Naive thymus-derived CD8-positive, alpha-beta T cell (primary cell): ENCODE measurements at places on chromosomes 7 and 10. TPM values are rescaled to one million over a fixed set of nuclear protein-coding genes. Genes with fewer than 3 reads are reported as not detected.

The ELMO1 gene
- 94.4 TPM for total RNA-seq

- DNase-seq: no peak
Observed at GRCh38 chr7:33379891-33380525, 250.6 kb downstream of the BBS9 start.

DNA sequence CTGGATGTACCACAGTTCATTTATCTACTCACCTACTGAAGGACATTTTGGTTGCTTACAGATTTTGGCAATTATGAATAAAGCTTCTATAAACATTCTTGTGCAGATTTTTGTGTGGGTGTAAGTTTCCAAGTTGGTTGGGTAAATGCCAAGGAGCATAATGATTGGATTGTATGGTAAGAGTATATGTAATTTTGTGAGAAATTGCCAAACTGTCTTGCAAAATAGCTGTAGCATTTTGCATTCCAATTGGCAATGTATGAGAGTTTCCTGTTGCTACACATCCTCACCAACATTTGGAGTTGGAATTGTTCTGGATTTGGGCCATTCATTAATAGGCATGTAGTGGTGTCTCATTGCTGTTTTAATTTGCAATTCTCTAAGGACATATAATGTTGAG lies 33.9 kb upstream of the HYAL4 start:
- DNase-seq: no peak

DNA sequence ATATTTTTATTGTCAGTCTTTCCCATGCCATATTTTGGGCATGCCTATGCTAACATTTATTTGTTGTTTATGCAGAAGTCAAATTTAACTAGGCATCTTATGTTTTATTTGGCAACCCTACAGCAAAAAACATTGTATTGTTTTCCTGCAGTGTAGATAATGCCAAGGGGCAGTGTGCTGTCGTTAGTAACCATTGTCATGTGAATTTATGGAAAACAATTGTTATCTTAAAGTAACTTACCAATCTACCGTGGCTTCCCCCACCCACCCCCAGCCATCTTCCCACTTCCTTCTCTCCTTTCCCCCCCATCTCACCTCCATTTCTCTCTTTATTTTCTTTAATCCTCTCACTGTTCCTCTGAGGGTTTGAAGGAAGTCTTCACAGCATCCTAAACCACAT lies 370.5 kb downstream of the ACTR3B start:
- DNase-seq: no peak

- DNase-seq: no peak
Observed at GRCh38 chr7:126778101-126778500, 474.6 kb downstream of the GRM8 start.

GRCh38 chr7:45957721-45958120 lies 36.6 kb upstream of the IGFBP3 start:
- DNase-seq: no peak

The BAMBI gene
- 0.19 TPM for total RNA-seq

DNA sequence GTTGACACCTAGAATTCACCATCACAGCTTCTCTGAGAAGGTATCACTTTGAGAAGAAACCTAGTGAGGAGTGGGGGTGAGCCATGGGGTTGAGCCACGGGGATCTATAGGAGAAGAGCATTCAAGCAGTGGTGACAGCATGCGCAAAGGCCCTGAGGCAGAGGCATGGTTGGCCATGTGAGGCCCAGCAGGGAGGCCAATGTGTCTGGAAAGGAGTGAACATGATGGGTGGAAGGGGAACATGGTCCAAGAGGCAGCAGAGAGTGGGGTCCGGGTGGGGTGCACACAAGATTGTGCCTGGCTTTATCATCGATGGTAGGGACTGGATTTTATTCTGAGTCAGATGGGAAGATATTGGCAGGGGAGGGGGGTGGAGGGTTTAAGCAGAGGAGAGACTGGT lies 36.0 kb upstream of the LEP start:
- no peak for DNase-seq

The BEND7 gene
- total RNA-seq: not detected

The CDNF gene
- total RNA-seq: 6.2 TPM

- no peak for DNase-seq
Observed at GRCh38 chr10:65126288-65126687, 1605.1 kb downstream of the REEP3 start.

DNA sequence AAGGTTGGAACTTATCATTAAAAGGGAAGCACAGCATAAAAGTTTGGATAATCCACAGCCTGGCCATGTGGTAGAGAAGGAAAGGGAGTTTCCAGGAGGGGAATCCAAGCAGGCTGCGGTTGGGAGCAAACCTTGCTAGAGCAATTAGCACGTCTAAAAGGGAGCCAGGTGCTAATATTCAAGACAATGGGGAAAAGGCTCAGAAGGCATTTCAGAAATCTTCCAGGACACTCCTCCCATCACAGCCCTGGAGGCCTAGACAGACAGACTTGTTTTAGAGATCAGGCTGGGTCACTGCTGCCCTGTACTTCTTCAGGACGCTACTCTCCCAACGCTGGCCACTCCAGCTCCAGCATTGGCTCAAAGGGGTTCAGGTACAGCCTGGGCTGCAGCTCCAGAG lies 96.2 kb upstream of the KAT6B start:
- DNase-seq: no peak

DNA sequence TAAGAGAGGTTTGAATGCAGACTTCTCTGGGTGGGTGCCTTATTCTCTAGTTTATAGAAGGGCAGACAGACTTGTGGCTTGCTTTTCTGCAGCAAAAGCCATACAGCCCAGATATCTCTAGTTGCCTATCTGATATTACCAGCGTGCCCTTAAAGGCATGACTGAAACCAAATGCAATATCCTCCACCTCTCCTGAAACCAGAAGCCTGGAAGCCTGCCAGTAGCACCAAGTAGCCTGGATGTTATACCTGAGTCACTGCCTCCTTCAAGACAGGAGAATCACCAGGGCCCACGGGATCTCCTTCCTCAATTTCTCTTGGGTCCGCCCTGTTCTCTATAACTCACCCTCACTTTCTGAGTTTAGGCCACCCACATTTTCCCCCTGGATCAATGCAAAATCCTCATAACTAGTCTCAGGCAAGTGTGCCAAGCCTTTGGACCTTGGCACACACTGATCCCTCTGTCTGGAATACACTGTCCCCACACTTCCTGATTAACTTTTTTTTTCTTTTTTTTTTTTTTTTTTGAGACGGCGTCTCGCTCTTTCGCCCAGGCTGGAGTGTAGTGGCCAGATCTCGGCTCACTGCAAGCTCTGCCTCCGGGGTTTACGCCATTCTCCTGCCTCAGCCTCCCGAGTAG lies 638.4 kb downstream of the GALNT17 start:
- no peak for DNase-seq

The PAPOLB gene
- not detected for total RNA-seq

The RARRES2 gene
- total RNA-seq: 0.29 TPM

The NKX1-2 gene
- total RNA-seq: not detected

- DNase-seq: no peak
Observed at GRCh38 chr10:117983961-117984360, 62.8 kb downstream of the RAB11FIP2 start.

The NUTM2D gene
- total RNA-seq: 5.8 TPM

GRCh38 chr10:64528294-64529002 lies 1007.2 kb downstream of the REEP3 start:
- no peak for DNase-seq

The LIPN gene
- total RNA-seq: not detected

- no peak for DNase-seq
Observed at GRCh38 chr10:129097776-129098330, 369.2 kb upstream of the MGMT start.

DNA sequence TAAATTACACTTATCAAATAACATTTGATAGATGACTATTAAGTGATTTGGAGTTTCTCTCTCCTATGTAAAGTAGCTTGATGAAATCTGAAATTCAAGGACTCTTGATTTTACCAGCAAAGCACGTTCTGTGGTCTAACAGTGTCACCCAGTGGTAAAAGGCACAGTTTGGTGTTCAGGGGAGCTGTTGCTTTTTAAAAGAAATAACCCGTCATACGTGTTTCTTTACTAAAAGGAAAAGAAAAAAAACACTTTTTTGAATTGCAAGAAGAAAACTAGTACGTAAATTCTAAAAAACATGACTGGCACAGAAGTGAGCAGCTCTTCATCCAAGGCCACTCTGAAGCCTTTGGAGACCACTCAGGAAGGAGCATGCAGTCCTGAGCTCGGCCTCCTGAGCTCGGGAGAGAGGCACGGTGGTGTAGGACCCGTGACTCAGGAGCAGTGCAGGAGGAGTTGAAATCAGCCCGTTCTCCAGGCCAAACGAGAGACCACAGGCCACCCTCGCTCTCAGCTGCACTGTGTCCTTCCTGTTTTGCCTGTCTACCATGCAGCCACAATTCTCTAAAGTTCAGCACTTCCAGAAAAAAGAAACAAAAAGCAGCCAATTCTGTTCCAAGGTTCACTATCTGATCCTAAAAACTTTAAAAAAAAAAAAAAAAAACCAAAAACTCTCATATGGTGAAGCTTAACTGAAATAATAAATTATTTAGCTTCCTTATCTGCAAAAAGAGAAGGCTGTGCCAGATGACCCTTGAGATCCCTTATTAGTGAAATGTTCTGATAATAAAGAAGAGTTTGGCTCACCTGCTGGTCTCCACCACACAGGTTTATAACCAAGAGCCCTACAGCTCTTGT lies 212.6 kb upstream of the FRMD4A start:
- DNase-seq: no peak

The ZYX gene
- total RNA-seq: 138 TPM

The RBP4 gene
- not detected for total RNA-seq

DNA sequence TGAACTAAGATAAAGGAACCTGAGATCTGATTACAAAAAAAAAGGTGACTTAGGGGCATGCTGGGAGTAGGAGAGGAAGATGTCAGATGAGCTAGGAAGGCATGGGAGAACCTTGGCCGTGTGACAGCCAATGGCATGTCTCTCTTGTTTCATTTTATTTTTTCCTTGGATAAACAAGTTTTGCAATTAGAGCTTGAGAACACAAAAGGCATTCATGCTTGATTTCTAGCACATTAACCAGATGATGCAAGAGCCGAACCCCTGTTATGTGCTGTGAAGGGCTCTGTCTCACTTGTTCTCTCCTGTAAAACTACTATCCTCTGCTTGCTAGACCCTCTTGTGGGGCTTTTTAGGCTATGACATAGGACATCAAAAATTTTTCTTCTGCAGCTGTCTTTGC lies 134.3 kb upstream of the ASAH2 start:
- DNase-seq: no peak

DNA sequence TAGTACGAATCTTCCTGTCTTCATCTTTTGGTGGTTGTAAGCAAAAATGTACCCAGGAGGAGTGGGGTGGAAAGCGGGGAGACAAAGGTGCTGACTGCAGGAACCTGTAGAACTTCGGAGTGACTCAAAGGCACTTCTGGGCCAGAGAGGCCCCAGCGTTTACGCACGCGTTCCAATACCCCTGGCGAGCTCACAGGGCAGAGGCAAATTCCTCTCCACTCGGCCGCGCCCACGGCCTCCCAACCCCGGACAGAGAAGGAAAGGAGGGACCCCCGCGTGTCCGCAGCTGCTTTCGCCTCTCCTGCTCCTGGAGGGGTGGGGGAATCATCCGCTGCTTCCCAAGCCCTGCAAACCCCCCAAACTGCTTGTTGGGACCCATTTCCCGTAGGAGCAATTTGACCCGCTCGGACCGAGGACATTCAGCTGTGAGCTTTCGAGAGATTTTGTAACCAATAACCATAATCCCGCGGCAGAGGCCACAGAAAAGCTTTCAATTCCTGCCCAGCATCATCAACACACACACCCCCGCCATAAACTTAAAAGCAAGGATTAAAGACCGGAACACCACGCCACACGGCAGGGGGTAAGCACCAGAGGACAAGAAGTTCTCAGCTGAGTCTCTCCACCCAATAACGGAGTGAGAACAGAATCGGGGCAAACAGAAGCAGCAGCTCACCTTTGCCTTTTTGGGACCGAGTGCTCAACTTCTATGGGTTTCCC lies 2.3 kb downstream of the IGF2BP3 start:
- DNase-seq: no peak

DNA sequence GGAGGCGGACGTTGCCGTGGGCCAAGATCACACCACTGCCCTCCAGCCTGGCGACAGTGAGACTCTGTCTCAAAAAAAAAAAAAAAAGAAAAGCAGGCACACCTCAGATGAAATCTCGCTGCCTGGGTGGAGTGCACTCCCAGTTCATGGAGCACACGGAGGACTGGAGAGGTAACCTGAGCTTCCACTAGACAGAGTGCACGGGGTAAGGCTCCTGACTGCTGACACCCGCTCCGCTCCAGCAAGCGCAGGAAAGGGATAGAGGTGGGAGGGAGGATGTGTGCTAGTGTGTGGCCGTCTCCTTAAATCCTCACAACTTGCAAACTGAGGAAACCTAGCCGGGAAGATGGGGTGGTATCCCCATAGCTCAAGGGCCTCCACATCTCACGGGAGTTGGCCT lies 50.8 kb downstream of the FAM53B start:
- no peak for DNase-seq

DNA sequence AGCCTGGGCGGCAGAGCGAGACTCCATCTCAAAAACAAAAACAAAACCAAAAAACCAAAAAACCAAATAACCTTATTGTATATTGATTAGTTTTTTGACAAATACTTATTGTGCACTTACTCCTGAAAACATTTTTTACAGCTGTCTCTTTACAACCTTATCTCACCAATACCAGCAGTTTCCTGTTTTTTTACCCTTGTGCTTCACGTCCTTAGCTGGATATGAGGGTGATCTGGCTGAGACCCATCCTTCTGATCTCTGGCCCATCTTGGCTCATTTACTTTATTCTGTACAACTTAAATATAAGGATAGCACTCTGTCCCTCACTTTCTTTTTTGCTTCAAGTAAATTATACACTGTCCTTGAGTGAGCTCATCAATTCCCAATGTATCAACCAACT lies 104.6 kb upstream of the DNAJB12 start:
- no peak for DNase-seq

- no peak for DNase-seq
Observed at GRCh38 chr10:59937720-59938119, 31.4 kb upstream of the CCDC6 start.

GRCh38 chr7:80885757-80886156 lies 33.1 kb downstream of the SEMA3C start:
- no peak for DNase-seq

DNA sequence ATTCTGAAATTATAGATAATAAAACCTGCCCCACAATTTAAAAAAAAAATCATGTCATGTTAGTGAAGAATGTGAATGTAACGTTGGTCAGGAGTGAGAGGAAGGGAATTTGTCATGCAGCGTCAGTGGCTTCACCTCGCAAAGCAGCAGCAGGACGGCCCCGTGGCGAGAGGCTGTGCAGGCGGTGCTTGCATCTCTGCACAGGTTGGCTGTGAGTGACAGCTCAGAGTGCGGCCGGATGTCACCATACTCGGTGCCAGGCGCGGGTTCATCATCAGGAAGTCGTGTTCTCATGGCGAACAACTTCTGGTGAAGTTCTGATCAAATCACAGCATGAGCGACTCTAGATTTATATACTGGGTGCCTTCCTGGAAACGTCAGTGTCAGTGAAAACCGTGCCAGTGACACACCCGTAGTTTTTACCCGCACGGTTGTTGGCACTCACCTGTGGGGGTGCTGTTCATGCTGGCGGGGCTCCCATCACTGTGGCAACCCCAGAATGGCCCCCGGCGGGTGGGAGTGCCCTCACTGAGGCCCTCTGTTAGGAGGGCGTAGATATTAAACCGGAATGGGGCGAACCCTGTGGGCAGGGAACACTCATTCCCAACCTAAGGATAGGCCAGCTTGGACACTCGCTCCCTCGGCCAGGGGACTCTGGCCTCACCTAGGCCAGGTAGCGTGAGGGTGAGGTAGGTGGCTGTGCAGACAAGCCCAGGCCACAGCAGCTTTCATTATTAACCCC lies 120.3 kb downstream of the CYTH3 start:
- DNase-seq: no peak

The ZNF438 gene
- total RNA-seq: 4.5 TPM

The TSPAN12 gene
- total RNA-seq: not detected

The CASTOR2 gene
- 9.3 TPM for total RNA-seq
